ENCODE measurements at places on chromosomes 7 and 10.

DNA sequence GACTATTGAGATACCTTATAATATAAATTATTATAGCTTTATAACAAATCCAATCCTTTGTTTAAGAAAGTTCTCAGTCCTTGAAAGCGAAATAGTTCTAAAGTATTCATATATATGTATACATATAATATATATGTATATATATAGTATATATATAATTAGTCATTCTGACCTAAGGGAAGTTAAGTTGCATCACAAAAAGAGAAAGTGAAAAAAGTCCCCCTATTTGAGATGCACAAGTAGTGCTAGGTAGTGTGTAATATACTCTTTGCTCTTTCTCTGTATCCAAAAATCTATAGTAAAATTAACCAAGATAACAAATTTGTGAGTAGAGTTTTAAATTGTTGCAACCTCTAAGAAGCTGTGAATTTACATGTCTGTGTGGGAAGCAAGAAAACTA lies 13.3 kb upstream of the IFIT1B start:
- no peak for DNase-seq

DNA sequence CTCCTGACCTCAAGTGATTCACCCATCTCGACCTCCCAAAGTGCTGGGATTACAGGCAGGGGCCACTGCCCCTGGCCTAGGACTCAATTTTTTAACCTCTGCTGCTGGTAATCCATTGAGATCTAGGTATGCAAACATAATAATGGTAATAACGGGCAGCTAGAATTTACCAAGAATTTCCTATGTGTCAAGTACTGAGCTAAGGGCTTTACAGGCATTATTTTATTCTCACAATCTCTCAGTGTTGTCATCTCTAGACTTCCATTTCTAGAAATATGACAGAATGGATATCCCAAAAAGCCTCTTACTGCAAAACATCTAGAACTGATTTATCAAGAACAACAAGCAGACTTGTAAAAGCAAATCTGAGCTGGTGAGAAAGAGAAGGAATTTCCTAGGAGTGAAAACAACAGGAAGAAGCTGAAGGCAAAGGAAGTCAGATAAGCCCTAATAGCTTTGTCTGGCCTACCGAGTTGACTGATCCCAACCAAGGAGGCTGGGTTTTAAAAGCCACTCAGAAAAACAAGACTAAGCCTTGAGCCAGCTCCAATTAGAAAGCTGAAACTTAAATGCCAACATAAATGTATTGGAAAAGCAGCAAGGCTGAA lies 70.6 kb downstream of the CCDC71L start:
- no peak for DNase-seq

DNA sequence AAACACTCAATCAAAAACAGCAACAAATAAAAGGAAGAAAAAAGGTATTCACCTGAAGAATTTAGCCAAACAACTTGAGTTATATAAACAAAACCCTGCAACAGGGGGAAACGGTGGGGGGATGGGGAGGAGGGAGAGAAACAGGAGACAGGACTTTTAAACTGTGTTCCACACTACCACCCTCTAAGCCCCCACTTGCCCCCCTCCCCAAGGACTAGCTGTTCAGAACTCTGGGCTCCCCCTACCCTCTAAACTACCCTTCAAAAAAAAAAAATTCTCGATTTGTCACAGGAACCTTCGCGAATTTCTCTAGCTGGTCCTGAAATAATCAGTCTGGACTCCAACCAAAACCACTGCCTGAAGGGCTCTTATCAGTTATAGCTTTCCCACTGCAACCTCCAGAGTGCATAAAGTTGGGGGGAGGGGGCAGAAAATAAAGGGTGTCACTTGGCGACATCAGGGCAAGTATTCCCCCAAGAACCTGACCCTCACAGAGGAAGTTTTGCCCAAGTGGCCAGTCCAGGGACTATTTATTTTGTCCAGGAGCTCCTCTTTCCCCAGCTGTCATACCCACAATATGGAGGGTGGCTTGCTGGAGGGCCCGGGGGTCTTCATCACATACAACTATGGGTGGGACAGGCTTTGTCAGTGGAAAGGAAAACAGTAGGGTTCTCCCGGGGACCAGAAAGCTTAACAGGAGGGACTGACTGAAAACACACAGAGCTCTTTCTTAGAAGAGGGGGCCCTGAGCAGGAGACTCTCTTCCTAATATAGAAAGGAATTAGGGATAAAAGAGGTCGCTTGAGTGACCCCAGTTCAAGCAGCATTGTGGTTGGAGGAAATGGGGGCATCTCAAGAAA lies 1.3 kb downstream of the UBE2H start:
- no peak for DNase-seq

GRCh38 chr10:69703766-69704630 lies 74.0 kb downstream of the FAM241B start:
- no peak for DNase-seq

- no peak for DNase-seq
Observed at GRCh38 chr7:73382934-73383503, 50.6 kb upstream of the FZD9 start.

DNA sequence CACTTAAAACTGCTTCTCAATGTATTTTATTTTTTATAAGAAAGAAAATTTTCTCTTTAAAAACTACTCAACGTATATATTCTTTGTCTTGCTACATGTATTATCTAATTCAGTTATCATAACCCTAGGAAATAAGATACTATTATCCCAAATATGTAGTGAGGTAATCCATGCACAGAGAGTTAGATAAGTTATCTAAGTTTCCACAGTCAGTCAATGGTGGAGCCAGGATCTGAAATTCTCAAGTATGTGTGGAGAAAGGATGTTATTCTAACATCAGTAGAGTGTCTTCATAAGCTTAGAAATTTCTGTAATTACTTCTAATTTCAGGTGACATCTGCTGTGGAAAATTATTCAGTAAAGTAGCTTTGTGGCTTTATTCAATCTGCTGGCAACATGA lies 239.9 kb downstream of the CSTF2T start:
- DNase-seq = no peak

DNA sequence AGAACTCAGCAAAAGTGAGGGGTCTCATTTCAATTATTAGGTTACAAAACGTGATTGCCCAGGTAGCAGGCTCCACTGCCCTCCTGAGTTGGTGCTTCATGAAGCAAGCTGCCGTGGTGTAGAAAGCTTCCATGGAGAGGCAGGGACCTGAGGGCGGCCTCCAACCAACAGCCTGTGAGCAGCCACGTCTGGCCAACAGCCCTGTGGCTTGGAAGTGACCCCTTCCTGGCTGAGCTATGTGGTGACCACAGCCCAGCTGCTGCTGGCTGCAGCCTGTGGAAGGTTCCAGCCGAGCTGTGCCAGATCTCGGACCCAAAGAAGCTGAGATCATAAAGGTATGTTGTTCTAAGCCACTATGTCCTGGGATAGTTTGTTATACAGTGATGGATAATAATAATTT lies 122.5 kb upstream of the KLF6 start:
- DNase-seq = no peak

- DNase-seq = no peak
Observed at GRCh38 chr7:45691155-45691656, 117.0 kb downstream of the ADCY1 start.

GRCh38 chr7:107959527-107959898 lies 43.4 kb downstream of the LAMB1 start:
- no peak for DNase-seq

- DNase-seq = no peak
Observed at GRCh38 chr7:31101544-31101943, 49.4 kb downstream of the ADCYAP1R1 start.

GRCh38 chr7:95427166-95427565 lies 7.7 kb downstream of the PON2 start:
- no peak for DNase-seq

GRCh38 chr10:61047081-61047480 lies 103.1 kb upstream of the RHOBTB1 start:
- DNase-seq = no peak

- DNase-seq = no peak
Observed at GRCh38 chr7:105026750-105027149, 12.7 kb downstream of the KMT2E start.

DNA sequence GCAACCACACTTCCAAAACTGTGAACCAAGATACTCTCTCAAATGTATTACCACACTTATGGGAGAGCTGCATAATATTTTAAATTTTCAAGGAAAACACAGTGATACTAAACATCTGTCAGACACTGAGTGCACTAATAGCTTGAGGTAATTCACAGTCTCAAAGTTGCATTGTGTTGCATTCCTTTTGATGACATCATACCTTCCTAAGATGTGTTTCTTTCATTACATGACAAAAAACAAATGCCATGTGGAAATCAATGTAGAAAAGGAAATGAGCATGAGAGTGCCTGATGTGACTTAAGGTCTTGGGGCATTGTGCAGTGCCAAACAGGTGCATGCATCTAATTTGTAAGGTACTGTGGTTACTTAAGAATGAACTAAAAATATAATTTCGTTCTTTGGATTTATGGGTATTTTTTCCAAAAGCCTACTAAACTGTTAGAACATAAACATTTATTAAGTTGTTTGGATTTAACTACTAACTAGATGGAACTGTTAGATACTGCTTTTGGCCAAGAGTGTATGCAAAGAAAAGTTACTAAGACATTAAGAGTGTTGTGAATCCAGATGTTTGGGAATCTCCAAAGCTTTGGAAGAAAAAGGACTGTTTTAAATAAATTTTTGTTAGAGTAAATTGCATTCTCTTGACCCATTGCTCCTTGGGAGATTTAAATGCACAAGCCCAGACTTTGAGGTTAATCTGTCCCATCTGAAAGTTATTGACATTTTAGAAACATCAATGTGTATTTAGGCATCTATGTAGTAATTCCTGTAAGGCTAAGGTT lies 496.2 kb upstream of the SEMA3D start:
- no peak for DNase-seq

- no peak for DNase-seq
Observed at GRCh38 chr7:131638641-131639430, 82.4 kb upstream of the PODXL start.

GRCh38 chr10:77386838-77387237 lies 250.8 kb downstream of the KCNMA1 start:
- DNase-seq = no peak

DNA sequence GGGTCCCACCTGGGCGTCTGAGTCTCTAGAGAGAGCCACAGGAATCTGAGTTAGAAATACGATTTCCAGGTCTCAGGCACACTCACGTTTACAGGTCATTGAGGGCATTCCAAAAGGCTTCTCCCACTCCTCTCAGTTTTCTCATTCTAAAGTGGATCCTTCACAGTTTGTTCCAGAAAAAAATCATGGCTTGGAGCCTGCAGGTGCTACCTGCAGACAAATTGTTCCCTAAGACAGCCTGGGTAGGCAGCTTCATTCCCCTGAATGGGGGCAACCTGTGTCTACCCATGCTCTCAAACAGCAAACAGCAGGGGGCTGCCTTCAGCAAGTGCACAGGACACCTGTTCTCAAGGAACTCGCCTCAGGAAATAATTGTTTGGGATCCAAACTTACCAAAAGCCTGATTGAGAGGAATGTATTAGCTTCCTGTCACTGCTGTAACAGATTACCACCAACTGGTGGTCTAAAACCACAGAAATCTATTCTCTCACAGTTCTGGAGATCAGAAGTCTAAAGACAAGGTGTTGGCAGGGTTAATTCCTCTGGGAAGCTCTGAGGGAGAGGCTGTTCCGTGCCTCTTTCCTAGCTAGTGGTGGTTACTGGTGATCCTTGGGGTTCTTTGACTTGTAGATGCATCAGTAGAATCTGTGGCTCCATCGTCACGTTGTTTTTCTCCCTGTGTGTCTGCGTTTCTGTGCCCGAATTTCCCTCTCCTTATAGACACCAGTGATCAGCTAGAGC lies 117.2 kb downstream of the RAB11FIP2 start:
- DNase-seq = no peak

GRCh38 chr10:73003822-73004221 lies 49.2 kb upstream of the PLA2G12B start:
- DNase-seq = no peak

- DNase-seq = no peak
Observed at GRCh38 chr7:116408166-116408565, 91.4 kb upstream of the CAV2 start.

DNA sequence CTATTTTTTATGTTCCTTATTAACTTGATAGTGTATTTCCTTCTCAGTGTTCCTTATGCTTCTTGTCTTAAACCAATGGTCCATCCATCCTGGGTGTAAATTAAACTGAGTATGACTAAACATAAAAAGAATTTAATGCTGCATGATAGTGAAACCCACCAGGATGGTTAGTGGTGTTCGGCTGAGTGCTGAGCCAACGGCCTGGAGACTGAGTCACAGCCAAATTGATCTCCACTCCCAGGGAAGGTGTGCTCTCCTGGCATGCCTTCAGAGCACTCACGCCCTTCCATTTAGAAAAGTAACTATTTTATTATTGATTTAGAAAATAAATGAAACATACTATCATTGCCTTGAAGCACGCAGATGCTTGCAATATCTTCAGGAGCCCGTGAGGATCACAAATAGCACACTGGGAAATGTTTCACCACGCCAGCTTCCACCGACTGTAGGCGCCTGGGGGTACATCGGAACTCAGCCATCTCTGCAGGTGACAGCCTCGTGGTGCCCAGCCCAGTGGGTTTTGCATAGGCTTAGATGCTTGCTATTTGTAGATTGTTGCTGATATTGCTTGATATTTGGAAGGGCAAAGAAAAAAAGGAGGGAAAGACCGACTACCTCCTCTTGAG lies 40.0 kb upstream of the LOXL4 start:
- no peak for DNase-seq

DNA sequence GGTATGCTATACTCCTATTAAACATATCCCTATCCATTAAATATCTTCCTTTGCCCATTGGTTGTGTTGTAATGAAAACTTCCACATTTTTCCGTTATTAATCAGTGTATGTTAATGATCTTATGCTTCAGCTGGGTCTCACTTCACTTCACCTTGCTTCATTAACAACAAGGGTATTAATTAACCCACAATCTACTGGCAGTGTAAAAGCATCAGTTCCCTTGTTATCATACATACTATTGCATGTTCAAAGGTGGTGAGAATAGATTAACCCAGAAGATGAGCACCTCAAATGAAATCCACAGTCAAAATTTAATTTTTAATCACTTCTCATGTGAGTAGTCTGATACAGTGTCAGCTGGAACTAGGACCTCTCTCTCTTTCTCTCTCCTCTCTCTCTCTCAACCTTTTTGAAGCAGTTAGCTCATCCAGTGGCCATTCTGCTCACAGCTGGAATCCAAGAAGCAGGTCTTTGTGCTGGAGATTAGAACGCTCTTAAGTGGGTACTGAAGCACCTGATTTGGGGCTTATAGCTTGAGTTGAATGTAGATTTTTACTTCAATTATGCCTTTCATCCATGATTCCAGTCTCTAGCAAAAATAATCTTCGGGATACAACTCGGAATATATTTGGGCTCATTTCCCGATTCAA lies 172.3 kb downstream of the RAPGEF5 start:
- peak; percentile 61 for DNase-seq

DNA sequence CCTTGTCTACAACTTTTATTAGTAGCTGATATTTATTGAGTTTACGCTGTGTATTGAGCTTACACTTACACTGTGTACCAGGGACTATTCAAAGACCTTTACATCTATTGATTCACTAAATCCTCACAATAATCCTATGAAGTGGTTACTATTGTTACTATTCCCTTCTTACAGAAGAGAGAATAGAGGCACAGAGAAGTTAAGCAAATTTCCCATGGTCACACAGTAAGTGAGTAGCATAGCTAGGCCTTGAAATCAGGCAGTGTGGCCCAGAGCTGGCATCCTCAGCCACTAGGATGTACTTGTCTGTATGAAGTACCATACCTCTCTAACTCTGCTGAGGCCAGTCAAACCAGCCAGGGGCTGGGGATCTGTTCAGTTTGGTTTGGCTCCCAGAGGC lies 7.6 kb downstream of the COL13A1 start:
- DNase-seq = no peak
